ENCODE measurements at places on chromosomes 5 and 9.

DNA sequence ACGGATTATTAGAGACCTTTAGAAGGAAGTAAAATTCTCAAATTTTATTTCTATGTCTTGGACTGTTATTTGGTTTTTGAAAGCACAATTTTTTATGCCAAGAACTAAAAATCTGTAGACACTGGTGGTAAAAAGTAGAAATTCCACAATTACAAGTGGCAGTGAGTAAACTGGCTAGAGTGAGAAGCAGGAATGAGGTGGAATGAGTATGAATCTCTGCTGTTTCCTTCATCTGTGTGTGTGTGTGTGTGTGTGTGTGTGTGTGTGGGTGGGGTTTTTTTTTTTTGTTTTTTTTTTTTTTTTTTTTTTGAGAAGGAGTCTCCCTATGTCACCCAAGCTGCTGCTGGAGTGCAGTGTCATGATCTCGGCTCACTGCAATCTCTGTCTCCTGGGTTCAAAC lies 94.2 kb downstream of the TLE4 start:
- no peak for DNase-seq

DNA sequence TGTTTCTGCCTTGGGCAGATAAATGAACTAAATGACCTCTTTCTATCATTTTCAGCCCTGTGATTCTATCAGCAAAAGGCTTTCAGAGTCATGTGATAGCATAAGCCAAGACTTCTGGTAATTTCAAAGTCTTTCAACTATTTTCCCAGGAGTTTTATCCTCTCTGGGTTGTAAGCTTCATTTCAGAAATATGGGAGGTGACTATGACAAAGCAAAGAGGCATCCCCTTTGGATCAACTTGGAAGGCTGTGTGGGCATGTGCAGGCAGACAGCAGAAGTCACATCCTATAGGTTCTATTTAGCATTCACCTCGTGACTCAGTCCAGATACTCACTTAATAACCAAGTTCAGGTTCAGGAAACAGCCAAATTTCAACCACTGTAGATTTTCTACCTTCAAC lies 149.0 kb upstream of the FST start:
- DNase-seq, result no peak

GRCh38 chr5:138792195-138792790 lies 39.1 kb downstream of the CTNNA1 start:
- no peak for DNase-seq

DNA sequence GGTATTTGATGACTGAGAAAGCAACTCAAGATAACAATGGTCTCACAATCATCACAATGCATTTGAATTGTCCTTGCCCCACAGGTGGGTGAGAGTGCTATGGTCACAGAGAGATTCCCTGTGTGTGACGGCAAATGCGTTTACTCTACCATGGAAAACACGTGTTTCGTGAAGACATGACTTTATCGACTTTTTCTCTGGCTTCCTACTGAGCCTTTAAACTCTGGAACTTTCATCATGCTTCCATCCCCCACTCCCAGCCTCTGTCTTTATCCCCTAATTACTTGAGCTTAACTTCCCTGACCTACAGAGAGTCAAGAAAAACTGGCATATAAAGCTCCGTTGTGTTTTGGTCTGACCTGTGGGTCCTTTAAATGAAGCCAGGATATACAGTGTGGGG lies 414.1 kb upstream of the CLINT1 start:
- no peak for DNase-seq

All from activated naive CD4-positive, alpha-beta T cell treated with Interleukin-2 at 50 U/mL for 16 hours (primary cell).